ENCODE measurements at places on chromosomes 4 and X.

DNA sequence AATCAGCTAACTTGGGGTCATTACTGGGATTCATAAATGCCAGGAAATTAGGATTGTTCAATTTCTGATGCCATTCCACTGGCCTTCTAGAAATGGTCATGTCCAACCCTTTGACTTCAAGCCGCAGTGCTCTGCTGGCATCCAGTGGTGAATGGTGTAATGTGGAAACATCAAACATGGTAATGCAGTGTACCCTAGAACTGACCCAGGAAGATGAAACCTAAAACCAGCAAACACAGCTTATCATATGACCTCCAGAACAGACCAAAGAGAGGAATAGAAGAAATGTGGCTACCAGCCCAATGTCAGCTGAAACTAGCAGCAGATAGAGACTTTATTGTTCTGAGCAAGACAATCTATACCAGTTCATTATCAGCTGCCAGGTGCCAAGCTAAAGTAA lies 13.8 kb downstream of the CXCL13 start:
- DNase-seq, result no peak

- no peak for DNase-seq
Measured at GRCh38 chrX:116306218-116306617, 130.2 kb upstream of the SLC6A14 start.

DNA sequence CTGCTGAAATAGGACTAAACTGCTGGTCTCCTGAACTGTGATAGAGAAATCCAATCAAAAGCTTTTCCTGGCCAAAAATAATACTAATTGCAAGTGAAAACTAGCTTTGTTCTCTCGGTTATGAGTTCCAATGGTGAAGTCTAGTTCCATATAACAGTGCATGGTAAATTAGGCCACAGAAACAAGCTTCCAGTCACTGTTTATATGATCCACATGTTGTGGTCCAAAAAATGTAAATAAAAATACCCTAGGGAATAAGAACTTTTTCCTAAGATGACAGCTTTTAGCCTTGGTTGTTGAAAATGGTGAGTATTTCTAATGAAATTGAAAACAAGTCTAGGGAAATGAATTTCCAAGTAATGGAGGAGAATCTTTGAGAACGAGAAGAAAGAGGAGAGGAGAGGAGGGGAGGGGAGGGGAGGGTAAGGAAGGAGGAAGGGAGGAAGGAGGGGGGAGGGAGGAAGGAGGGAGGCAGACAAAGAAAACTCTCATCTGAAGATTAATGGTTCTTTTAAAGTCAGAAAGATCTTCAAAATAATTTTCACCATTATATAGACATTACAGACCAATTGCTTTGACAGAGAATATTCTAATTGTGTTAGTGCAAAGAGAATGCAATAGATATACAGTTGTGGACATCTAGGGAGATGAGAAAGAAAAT lies 26.1 kb downstream of the PALLD start:
- DNase-seq, result no peak

- no peak for DNase-seq
Measured at GRCh38 chr4:134762053-134762452, 560.5 kb upstream of the PABPC4L start.

DNA sequence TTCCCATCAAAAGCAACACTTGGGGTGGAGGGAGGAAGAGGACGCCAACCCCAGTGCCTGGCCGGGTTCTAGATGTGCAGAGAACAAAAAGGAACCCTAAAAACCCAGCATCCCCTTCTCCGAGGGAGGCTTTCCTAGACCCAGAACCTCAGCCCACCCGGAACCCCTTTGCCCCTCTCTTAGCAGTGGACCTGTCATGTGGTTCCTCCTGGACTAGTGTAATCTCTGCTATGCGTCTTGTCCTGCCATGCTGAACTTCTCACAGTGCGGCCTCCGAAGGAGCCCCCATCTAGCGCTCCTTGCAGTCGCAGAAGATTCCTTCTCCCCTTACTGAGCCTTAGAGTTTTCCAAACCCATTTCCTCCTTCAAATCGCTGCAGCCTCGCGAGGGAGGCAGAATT lies 1.1 kb upstream of the PRRG3 start:
- no peak for DNase-seq

DNA sequence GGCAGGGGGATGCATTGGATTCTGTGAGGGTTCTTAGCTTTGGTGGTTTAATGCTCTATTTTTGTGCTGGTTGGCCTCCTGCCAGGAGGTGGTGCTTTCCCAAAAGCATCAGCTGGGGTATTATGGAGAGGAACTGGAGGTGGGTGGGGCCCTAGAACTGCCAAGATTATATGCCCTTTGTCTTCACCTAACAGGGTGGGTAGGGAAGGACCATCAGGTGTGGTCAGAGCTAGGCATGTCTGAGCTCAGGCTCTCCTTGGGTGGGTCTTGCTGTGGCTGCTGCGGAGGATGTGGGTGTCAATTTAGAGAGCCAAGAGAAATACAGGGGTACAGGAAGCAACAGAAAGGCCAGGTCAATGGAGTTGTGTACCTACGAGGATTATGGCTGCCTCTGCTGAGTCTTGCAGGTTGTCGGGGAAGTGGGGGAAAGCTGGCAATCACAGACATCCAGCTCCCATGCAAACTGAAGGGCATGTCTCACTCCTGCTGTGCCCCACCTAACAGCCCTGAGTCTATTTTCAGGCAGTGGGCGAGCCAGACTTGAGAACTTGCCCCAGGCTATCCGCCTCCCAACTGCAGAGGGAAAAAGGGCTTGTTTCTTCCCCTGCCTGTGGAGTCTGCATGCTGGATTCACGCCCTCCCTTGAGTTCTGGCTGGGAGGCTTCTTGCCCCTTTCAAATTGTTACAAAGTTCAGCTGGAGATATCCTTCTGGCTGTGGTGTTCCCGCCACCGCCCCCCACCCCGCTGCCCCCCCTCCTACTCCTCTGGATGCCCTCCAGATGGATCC lies 212.0 kb downstream of the COMMD8 start:
- DNase-seq, result no peak

- no peak for DNase-seq
Measured at GRCh38 chrX:12814420-12814819, 23.2 kb downstream of the PRPS2 start.

DNA sequence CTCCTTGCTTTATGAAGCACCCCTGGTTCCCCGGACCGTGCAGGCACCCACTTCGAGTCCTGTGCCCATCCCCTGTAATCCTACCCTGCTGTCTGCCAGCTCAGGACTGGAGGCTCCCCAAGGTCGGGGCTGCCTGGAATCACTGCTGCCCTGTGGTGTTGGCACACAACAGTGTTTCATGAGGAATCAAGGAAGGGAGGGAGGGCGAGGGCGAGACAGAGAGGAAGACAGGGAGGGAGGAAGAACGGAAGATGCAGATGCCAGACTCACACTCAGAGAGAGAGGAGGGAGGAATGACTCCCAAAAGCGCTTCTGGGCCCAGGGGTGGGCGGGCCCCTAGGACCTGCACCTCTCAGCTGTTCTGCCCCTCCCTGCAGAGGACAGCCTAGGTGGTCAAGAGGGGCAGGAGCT lies 42.9 kb upstream of the ADRA2C start:
- DNase-seq, result no peak
